CD4-positive, alpha-beta T cell treated with Interleukin-17A for 1 hour (primary cell): ENCODE measurements at places on chromosomes 5 and 9.

DNA sequence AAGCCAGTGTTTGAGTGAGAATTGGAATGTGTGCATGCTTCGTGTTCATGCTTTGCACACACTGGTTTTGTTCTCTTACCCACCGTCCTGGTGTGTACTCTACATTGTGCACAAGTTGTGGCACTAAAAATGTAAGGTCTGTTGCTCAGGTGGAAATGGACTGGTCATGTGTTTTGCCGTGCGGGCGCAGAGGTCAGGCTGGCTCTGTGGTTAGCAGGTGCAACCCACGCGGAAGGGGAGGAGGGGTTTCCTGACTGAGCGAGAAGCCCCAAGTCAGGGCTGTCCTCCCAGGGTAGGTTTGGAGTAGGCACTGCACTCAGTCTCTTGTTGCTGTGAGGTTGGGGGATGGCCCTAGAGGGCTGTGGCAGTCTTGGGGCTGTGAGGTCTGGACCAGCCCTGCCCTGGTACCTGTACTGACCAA is 86.6 kb downstream of the EHMT1 start:
- peak; percentile 45 for DNase-seq

DNA sequence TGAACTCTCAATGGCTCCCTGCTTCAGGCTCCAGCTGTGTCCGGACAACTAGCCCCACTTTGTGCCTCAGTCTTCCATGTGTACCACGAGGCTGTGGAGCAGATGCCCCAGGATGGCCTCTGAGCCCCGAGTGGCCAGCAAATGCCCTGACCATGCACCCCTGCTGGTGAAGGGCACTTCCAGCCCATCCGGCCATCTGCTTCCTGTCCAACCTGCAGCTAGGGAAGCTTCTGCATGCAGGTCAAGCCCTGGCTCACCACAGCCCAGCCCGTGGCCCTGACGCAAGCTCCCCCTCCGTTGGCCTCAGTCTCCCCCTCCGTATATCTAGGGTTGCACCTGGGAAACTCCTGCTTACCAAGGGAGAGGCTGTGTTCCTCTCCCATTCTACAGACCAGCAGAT is 4.8 kb downstream of the NINJ1 start:
- no peak for DNase-seq

- DNase-seq: no peak
Observed at GRCh38 chr9:82410306-82410705, 421.7 kb downstream of the SPATA31D1 start.

DNA sequence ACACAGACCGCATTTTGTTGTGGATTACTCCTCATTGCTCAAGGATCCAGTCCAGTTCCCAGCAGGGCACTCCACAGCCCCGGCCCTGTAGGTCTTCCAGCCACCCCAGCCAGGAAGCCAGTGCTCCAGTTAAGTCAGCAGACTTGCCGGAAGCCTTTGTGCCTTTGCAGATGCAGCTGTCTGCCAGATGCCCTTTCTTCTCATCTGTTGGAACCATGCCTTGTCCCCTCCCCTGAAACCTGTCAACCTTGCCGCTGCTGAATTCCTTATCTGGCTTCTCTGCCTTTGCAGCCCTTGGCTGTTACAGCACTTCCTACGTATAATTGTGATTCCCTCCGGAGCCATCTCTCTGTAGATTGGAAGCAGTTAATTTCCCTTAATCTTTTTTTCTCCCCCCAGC is 28.4 kb downstream of the PSAT1 start:
- DNase-seq: no peak

DNA sequence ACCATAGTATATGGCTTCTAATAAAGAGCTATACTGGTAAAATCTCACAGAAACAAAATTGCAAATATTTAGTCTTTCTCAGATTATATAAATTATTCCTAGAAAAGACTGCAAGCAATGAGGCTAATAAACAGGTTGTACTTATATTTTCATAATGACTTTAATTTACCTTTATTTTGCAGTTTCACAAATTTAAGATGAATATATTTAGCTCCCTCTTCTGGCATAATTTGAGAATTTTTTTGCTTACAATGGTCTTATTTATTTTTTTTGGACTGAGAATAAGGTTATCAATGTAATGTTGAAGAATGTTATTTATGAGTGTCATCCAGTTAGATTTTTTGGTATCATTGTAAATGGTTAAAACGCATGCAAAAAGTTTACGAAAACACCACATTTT is 56.7 kb downstream of the PIK3R1 start:
- peak; percentile 50 for DNase-seq

GRCh38 chr5:178304016-178304415 is 71.4 kb upstream of the PHYKPL start:
- no peak for DNase-seq

DNA sequence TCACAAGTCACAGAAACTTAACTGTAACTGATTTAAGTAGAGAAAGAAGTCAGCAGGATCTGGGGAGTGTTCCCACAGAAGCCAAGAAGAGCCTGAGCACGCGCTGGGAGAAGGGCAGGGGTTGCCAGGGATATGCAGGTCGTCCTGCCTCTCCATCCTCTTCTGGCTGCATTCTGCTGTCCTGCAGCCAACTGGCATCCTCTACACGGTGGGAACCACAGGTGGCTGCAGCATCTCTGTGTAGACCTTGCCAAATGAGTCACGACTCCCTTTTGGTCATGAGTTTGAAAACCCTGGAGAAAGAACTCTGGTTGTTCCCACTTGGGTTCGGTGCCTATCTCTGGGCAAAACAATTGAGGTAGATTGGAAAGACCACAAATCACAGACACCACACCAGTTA is 38.4 kb upstream of the PCA3 start:
- DNase-seq: no peak

GRCh38 chr5:14932902-14933469 is 61.4 kb upstream of the ANKH start:
- DNase-seq: no peak

GRCh38 chr9:114348906-114349482 is 19.3 kb downstream of the ORM2 start:
- DNase-seq: peak; percentile 67

GRCh38 chr5:64570395-64570996 is 64.7 kb downstream of the RGS7BP start:
- DNase-seq: no peak

DNA sequence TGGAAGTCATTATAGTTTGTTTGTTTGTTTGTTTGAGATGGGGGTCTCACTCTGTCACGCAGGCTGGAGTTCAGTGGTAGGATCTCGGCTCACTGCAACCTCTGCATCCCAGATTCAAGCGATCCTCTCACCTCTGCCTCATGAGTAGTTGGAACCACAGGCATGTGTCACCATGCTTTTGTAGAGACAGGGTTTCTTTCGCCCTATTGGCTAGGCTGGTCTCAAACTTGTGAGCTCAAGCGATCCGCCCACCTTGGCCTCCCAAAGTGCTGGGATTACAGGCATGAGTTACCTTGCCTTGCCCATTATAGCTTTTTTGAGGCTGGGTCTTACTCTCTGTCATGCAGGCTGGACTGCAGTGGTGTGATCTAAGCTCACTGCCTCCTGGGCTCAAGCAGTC is 28.8 kb downstream of the NSD1 start:
- no peak for DNase-seq

DNA sequence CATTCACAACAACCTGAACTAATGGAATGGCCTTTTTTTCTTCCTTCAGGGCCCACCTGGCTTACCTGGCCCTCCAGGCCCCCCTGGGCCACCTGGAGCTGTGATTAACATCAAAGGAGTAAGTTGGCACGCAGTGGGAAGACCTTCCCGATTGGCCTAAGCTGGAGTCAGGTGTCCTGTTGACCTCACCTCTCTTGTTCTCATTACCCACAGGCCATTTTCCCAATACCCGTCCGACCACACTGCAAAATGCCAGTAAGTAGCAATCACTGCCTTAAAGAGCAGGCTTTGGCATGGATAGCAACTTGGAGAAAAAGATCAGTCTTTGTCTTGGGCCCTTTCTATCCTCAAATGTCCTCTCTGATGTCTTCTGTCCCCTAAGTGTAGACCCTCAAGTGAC is 55.3 kb upstream of the TGFBR1 start:
- DNase-seq: no peak

DNA sequence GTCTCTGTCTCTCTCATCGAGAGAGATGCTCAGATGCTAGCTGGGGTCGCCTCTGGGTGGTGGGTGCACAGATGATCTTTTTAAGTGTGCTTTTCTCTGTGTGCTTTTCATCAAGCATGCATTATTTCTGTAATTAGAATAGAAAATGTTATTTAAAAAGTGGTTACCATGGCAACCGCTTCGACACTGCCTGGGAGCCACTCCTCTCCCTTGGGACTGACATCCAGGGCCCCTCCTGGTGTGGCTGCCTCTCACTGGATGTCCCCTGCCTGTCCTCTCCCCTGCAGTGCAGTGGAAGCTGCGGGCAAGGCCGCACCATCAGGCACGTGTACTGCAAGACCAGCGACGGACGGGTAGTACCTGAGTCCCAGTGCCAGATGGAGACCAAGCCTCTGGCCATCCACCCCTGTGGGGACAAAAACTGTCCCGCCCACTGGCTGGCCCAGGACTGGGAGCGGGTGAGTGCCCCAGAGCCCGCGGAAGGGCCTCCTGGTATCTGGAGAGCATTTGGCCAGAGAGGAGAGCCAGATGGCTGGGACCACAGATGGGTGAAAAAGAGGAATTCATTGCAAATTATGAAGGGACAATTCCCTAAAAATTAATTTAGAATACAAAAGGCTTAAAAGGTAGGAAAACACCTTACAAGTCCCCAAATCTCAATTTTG is 34.7 kb downstream of the ADAMTSL2 start:
- no peak for DNase-seq

- no peak for DNase-seq
Observed at GRCh38 chr5:123875561-123876275, 363.7 kb downstream of the CSNK1G3 start.
